ENCODE measurements at places on chromosomes 3 and 15.

DNA sequence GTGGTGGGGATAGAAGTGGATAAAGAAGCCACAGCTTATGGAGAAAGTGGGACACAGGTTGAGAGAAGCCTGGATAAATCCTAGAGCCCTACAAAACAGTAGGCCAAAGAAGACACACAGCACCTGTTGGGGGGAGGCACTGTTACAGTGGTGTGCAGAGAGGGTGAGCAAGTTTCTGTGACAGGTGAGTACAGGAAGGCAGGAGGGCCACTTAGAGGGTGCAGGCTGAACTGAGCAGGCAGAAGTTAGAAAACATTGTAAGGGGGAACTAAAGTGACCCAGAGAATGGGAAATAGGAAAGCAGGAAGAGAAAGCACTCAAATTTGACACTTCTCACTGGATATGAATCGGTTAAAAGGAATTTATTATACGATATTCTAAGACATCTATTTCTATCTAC, 146.1 kb upstream of the TMCO5A start:
- DNase-seq: no peak

GRCh38 chr3:190558796-190559195, 44.9 kb downstream of the IL1RAP start:
- DNase-seq: no peak

DNA sequence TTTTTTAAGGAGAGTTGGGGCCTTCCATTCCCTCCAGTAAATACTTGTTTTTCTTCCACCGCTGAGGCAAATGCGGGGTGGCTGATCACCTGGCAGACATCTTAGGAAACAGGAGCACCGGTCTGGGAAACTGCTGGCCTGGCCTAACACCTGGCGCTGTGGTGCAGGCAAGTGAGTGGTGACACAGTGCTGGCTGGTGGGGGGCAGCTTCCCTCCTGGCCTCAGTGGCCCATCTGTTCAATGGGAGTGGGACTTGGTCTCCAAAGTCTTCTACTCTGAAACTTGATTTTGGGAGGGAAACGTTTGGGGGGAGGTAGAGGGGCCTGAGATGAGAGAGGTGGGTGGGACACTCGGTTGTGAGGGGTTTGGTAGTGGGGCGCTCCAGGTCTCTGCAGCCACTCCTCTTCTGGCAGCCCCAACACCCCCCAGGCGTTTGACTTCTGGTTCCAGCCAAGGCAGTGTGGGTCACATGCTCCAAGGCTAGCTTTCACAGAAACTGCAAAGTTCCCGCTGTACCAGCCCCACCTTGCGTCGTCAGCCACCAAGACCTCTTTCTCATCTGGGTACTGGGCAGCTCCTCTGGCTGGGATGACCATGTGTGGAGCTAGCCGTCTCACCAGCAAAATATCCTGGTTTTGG, 4.7 kb downstream of the GHRL start:
- no peak for DNase-seq

DNA sequence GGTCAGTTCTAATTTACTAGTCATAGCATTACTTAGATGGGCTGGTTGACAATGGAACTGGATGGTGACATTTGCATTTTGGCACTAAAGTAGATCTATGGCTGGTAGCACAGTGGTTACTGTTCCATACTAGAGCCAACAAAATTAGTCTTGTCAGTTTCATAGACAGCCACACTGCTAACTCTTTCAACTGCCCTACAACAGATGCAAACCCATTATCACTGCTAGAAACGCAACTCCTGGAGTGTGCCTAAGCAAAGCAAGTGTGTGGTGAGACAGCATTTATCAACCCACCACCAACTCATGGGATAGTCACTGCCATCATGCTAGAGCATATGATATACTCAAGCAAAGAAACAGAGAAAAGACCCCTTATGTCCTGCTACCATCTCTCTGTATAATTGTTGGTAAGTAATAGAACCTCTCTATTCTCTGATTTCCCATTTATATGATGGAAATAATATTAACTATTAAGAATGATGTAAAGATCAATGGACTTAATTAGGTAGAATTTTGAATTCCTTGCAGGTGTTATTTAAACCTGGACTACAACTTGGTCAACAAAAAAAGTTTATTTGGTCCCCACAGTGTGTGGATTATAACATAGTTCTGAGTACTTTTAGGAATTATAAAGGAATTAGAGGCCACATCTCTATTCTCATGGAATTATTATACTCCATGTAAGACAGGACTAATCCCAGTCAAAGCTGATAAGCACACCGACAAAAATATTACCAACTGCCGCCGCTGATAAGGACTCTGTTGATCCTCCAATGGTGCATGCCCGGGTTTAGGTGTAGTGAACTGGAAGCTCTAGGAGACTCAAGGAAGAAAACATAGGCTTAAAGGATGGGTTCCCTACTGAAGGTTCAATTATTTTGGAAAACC, 19.9 kb upstream of the ABHD5 start:
- DNase-seq: no peak

- no peak for DNase-seq
These were observed 98.8 kb downstream of the SH3GL3 start for GRCh38 chr15:83545804-83546511.

DNA sequence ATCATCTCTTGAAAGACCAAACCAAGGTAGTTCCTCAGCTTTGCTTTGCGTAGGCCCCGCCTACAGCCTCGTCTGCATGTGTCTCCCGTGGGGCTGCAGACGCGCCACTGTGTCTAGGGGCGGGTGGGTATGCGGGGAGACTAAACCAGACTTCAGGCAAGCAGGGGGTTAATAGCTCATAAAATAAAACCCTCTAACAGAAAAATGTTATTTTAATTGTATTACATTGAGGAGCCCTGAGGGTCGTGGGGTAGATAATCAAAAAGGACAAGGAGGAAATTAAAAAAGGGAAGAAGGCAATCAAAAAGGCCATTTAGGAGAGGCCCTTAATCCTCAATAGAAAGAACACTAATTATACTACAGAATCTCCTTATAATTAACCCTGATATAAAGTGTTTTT, 247.6 kb upstream of the ICE2 start:
- no peak for DNase-seq

GRCh38 chr3:126156468-126156867, 23.9 kb downstream of the ALDH1L1 start:
- no peak for DNase-seq

GRCh38 chr15:37008205-37008604, 92.1 kb downstream of the MEIS2 start:
- DNase-seq: no peak

DNA sequence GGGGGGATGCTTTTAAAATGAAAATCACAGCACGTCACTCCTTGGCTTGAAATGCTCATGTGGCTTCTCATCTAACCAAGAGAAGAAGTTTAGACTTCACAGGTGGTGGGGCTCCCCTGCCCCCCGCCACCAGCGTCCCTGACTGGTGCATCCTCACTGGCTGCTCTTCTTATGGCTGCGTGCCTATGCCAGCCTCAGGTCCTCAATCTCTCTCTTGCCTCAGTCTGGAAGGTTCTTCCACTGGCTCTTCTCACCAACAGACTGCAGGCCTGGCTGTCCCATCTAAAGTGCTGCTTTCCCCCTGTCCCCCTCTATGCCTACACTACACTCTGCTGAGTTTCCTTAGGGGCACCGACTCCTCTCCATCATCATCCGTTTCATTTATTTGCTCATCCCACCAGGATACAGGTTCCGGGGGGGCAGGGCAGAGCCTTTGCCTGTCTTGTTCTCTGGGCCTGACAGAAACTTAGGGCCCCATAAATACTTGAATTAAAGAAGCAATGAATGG, 20.6 kb downstream of the ABTB1 start:
- no peak for DNase-seq

DNA sequence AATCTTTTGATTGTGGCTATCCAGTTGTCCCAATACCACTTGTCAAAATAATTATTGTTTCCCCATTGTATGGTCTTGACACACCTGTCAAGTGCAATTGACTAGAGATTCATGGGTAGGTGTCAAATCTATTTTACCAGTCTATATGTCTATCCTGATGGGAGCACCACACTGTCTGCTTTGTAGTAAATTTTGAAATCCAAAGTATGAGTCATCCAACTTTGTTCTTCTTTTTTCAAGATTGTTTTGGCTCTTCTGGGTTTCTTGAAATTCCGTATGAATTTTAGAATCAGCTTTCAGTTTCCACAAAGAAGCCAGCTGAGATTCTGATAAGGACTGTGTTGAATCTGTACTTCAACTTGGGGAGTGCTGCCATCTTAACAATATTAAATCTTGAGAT, 71.9 kb downstream of the CSNK1G1 start:
- no peak for DNase-seq

GRCh38 chr15:80323285-80323684, 71.3 kb upstream of the CTXND1 start:
- DNase-seq: no peak

DNA sequence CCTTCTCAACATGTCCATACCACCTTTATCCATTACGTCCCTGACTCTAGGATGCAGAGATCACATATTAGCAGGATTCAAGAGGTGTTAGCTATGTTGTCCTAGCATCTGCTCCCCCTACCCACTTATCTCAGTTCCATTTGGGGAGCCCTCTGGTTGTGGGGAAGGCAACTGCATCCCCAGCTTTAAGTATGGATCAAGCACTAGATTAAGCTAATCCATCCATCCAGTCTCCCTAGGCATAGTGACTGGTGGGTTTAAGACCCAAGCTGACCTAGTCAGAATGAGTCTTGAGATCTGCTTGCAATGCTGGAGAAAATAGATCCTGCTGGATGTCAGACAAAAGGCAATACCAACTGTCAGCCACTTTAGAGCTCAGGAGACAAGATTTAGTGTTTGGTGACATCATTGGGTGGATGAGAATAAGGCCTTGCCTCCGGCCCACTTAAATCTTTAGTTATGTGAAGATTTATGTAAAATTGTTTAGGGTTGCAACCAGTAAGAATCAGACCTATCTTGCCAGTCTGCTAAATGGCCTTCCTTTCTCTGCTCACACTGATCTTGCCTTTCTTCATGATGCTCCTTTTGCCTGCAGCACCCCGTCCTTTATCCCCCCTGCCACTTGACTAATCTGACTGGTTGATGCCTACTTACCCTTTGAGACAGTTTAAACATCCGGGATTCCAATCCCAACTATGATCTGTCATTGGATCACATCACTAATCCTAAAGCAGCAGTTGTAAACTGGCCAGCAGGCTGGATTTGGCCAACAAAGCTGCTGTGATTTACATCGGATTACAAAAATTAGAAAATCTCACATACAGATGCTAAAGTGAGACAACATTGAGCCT, 2.1 kb upstream of the ISY1 start:
- DNase-seq: no peak

GRCh38 chr3:189490337-189490736, 140.9 kb upstream of the TP63 start:
- no peak for DNase-seq

DNA sequence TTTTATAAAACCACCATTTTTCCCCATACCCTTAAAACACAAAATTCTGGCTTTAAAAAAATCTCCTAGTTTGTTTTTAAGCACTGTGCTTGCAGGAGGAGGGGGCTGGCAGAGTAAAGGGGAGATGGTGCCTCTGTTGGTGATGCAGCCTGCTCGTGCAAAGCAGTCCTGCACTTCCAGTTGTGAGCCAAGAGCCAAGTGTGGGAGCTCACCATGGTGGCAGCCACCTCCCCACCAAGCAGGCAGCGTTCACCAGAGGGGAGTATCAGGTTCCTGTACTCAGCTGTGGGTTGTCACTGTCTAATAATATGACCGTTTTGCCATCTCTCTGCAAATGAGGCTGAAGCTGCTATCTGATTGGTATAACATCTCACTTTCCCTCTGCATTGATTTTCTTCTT, 164.8 kb downstream of the SYNPR start:
- DNase-seq: no peak

GRCh38 chr3:140219291-140219690, 284.3 kb downstream of the CLSTN2 start:
- DNase-seq: no peak

DNA sequence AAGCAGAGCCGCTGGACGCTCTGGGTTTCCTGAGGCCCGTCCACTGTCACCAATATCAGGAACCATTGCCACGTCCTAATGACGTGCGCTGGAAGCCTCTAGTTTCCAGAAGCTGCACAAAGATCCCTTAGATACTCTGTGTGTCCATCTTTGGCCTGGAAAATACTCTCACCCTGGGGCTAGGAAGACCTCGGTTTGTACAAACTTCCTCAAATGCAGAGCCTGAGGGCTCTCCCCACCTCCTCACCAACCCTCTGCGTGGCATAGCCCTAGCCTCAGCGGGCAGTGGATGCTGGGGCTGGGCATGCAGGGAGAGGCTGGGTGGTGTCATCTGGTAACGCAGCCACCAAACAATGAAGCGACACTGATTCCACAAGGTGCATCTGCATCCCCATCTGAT, 3.3 kb downstream of the RHO start:
- DNase-seq: no peak

- DNase-seq: no peak
These were observed 401.2 kb upstream of the C2CD4B start for GRCh38 chr15:62566248-62566647.

GRCh38 chr3:14152963-14153355, 25.4 kb downstream of the XPC start:
- no peak for DNase-seq

Data from GM13977 (cell line).